Cardiac septum (tissue), 1 donor: ENCODE measurements at places on chromosomes 1 and 21. TPM values are rescaled to one million over a fixed set of nuclear protein-coding genes. Genes with fewer than 3 reads are reported as not detected.

The FCRL6 gene
- total RNA-seq: 0.16 TPM

The AIM2 gene
- total RNA-seq: 0.35 TPM

The MTX1 gene
- total RNA-seq: 16.4 TPM

The PHC2 gene
- 101 TPM for total RNA-seq

The RGS5 gene
- 223 TPM for total RNA-seq

GRCh38 chr1:26345718-26346117, 8.2 kb downstream of the CRYBG2 start:
- DNase-seq: no peak
